ENCODE measurements at places on chromosomes 2 and 18.

DNA sequence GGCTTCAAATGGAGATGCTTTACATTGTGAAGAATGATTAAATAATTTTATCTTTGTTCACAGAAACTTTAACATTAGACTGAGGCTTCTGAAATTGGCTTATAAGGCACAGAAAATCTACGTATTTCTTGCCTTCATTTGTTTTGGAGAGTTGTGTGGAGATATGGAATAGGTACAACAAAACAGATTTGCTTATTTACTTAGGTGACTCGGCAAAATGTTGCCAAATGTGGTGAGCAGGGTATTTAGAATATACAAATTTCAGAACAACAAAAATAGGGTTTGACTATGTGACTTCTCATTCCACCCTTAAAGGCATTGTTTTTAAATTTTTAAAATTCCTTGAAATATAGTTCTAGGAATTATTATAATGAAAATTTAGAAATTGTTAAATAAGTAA, 134.2 kb downstream of the KCNJ3 start:
- no peak for DNase-seq

- no peak for DNase-seq
These were observed 115.1 kb downstream of the ANKRD44 start for GRCh38 chr2:197195518-197195917.

- DNase-seq = peak; percentile 5
These were observed 220.4 kb downstream of the ZNF516 start for GRCh38 chr18:76274468-76275289.

- no peak for DNase-seq
These were observed 435 bp downstream of the MYO7B start for GRCh38 chr2:127535918-127536317.

DNA sequence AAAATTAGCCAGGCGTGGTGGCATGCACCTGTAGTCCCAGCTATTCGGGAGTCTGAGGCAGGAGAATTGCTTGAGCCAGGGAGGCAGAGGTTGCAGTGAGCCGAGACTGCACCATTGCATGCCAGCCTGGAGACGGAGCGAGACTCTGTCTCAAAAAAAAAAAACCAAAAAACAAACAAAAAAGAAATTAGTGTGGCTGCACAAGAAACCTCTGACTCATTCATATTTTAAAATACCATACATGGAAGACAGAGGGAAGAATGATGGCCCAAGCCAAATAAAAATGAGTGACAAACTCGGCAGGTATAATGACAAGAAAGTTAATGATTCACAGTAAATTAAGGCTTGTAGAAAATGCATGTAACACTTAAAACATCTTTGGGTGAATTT, 875.8 kb downstream of the EPHA4 start:
- no peak for DNase-seq

- no peak for DNase-seq
These were observed 40.2 kb upstream of the GPR17 start for GRCh38 chr2:127605691-127606263.

- peak; percentile 83 for DNase-seq
These were observed 14.1 kb downstream of the LAMA3 start for GRCh38 chr18:23703057-23703986.

- no peak for DNase-seq
These were observed 88.4 kb downstream of the PTGR3 start for GRCh38 chr18:75120521-75120920.

Measured in ELR (cell line).